ENCODE measurements at places on chromosomes 12 and 14.

GRCh38 chr12:75587340-75588106 is 76.1 kb upstream of the KRR1 start:
- DNase-seq: no peak

DNA sequence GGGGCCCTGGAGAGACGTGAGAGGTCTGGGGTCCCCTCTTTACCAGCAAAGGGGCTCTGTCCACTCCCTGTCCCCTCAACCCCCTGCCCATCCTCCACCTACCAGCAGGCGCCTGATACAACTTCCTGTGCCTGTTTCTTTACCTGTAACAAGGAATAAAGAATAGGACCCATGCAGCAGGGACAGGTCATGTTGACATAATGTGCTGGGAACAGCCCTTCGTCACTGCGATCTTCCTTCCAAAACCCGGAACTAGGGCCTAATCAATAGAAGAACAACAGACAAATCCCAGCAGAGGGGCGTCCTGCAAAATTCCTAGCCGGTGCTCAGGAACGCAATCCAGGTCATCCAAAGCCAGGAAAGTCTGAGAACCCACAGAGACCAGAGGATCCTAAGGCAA is 32.1 kb downstream of the SCARB1 start:
- DNase-seq: no peak

- no peak for DNase-seq
These were observed 54.2 kb downstream of the C12orf42 start for GRCh38 chr12:103441437-103442181.

- DNase-seq: no peak
These were observed 5.6 kb downstream of the MYH6 start for GRCh38 chr14:23402296-23403138.

DNA sequence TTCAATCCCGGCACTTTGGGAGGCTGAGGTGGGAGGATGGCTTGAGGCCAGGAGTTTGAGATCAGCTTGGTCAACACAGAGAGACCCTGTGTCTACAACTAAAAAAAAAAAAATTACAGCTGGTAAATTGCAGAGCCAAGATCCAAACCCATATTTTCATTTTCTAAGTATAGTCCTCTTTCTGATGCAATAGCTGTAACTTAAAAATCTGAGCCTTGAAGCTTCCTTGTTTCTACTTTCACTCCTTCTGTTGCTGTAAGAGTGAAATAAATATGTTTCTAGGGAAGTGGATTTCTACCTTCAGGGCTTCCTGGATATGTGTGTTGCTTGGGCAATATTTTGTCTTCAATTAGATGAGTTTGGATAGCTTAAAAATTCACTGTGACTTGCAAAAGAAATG is 42.0 kb upstream of the PRICKLE1 start:
- DNase-seq: no peak

- peak; percentile 44 for DNase-seq
These were observed 45.1 kb downstream of the GALNT9 start for GRCh38 chr12:132284071-132284826.

All from NCI-H226 (cell line).